ENCODE measurements at places on chromosomes 11 and 22.
A peak's percentile ranks its signal among the peaks of the same experiment; 100 is the strongest.

- H3K27ac ChIP-seq: no peak overlapping the region
- no peaks in the 10 kb centered on the region for H3K4me1 ChIP-seq
- H3K36me3 ChIP-seq: no peaks in the 10 kb centered on the region
- H3K4me3 ChIP-seq: no peak overlapping the region
These were observed 29.8 kb upstream of the EED start for GRCh38 chr11:86214710-86215109.

GRCh38 chr22:48750282-48750681, 1077.4 kb downstream of the BRD1 start:
- no peak overlapping the region for H3K27ac ChIP-seq
- no peaks in the 10 kb centered on the region for H3K4me1 ChIP-seq
- no peaks in the 10 kb centered on the region for H3K36me3 ChIP-seq
- no peaks in the 10 kb centered on the region for H3K27me3 ChIP-seq
- no peak for DNase-seq

DNA sequence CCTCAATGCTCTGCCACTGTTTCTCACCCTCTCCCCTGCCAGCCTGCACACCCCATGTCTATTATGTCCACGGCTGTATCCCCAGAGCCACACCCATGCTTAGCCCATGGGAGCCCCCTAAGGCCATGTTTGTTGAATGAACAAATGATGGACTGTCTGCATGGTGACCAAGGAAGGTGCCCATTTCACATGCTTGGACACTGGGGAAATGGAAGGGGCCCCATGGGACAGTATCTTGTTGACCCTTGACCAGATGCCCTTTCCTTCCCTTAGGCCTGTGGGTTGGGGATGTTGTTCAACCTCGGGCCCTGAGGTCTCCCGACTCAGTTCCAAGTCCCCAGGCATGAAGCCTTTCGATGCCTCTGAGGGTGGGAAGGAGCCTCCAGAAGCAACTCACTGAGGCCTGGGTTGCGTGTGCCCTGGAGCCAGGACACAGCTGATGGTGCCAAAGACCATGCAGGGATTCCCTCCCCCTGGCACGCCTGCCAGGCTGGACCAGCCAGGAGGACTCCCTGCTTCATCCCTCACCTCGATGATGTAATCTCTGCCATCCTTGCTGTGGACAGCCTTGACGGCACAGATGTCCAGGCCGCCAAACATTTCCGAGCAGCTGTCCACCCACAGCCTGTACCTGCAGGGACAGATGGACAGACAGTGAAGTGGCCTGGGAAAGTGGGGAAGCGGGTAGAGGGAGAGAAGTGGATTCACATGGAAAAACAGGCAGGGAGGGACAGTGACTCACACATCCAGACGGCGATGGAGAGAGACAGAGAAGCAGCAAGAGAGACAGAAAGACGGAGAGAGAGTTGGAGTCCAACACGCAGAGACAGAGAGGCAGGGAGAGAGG, 58.9 kb downstream of the FBXO7 start:
- DNase-seq: no peak
- H3K36me3 ChIP-seq: no peaks in the 10 kb centered on the region

GRCh38 chr22:22110548-22111266, 128.1 kb upstream of the TOP3B start:
- H3K27ac ChIP-seq: no peak overlapping the region
- H3K4me3 ChIP-seq: no peak overlapping the region
- no peaks in the 10 kb centered on the region for H3K27me3 ChIP-seq
- no peaks in the 10 kb centered on the region for H3K4me1 ChIP-seq
- peak; percentile 71 for DNase-seq

DNA sequence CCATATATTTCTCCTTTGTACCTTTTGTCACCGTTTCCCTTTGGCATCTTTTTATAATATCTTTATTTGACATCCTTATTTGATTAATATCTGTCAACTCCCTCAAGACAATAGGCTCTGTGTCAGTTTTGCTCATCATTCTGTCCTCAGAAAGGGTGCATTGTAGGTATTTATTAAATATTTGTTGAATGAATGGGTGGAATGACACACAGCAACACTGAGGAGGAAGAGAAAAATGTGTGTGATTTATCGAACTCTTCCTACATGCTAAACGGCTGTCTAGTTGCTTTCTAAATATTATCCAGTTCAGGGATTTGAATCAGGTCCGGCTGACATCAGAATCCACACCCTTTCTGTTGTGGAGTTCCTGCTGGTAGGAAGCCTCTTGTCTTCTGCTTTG, 98.2 kb downstream of the NAV2 start:
- no peak overlapping the region for H3K27ac ChIP-seq
- no peaks in the 10 kb centered on the region for H3K36me3 ChIP-seq
- H3K4me3 ChIP-seq: no peak overlapping the region
- no peaks in the 10 kb centered on the region for H3K27me3 ChIP-seq
- H3K4me1 ChIP-seq: peaks cover 10% of the 10 kb centered on the region
- no peak for DNase-seq

DNA sequence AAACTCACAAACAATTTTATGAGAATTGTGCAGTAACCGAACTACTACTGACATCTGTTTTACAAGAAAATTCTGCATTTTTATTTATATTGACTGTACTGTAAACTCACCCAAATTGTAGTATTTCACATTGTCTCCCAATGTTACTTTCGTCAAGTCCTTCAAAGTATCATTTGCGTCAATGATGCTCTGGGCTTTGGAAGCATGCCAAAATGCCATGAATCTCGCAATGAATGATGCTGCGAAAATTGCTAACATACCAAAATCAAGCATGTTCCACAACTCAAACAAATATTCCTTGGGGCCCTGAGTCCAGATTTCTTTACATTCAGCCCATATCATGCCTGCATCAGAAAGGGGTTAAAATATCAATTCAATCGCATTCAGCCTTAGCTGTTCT, 107.6 kb downstream of the TRPC6 start:
- H3K4me1 ChIP-seq: no peaks in the 10 kb centered on the region
- H3K36me3 ChIP-seq: no peaks in the 10 kb centered on the region
- H3K27me3 ChIP-seq: no peaks in the 10 kb centered on the region
- DNase-seq: no peak
- no peak overlapping the region for H3K27ac ChIP-seq

GRCh38 chr22:49090853-49091135, 736.9 kb downstream of the BRD1 start:
- H3K27ac ChIP-seq: no peak overlapping the region
- H3K4me1 ChIP-seq: no peaks in the 10 kb centered on the region
- DNase-seq: no peak

- peak; percentile 83 for DNase-seq
- H3K27ac ChIP-seq: no peak overlapping the region
- no peaks in the 10 kb centered on the region for H3K36me3 ChIP-seq
These were observed 9.3 kb upstream of the PAX6 start for GRCh38 chr11:31820438-31820818.
